ENCODE measurements at places on chromosomes 3 and 15.
A peak's percentile ranks its signal among the peaks of the same experiment; 100 is the strongest.

DNA sequence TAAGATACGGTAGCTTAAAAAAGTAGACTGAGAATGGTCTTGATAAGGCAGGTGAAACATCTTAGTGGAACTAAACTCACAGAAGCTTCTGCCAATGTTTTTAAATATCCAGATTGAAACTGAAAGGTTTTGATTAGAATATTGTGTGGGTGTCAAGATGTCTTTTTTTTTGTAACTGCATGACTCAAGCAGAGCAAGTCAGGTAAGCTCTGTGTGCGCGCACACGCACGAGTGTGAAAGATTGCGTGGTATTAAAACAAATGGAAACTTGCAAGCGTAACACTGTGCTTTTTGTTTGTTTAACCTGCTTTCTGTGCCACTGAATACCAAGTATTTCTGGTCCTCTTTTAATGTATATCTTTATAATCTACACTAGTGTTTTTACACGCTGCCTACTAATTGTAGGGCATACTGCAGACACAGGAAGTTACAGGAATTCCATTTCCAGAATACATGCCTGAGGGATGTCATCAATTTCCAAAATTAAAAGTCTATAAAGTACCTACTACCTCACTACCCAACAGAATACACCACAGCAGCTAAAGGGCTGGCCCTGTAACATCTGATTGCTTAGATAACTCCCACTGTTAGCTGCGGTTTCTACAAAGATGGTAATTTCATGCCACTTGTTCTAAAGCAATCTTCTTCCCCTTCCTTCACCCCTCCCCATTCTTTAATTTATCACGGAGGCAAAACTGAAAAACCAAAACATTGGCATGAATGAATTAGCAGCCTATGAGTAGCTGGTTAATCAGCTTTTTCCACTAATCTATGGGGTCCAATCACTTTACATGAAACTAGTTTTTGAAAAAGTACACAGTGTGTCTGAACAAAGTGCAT lies 472.8 kb downstream of the SHQ1 start:
- DNase-seq, result no peak

DNA sequence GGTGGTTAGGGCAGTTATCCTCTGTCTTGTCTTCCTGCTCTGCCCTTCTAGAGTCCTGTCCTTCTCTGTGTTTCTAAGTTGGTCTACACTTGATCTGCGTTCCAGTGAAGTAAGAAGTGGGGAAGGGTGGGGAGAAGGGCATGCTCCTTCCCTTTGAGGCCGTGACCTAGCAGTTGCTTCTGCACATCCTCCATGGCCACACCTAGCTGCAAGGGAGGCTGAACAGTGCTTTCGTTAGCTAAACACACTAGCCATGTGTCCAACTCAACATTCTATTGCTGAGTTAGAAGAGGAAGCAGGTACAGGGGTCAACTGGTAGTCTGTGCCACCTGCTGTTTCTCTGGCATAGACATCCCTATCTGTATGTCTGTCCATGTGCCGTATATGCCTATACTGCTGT lies 94.5 kb downstream of the LARS2 start:
- no peak for DNase-seq

DNA sequence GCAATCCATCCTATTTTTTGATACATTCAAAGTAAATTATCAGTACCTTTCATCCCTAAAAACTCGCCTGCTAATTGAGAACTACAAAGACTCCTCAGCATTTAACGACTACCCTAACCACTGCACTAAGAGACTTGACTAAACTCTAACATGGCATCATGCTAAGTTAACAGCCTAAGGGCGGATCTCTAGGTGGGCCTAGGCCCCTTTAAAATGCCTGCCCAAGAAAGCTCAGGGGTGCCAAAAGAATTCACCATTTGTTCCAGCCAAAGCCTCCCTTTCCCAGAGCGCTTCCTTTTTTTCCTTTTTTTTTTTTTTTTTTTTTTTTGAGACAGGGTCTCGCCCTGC lies 568 bp upstream of the NEK4 start:
- no peak for DNase-seq

- no peak for DNase-seq
Observed at GRCh38 chr3:66076861-66077470, 38.2 kb upstream of the MAGI1 start.

DNA sequence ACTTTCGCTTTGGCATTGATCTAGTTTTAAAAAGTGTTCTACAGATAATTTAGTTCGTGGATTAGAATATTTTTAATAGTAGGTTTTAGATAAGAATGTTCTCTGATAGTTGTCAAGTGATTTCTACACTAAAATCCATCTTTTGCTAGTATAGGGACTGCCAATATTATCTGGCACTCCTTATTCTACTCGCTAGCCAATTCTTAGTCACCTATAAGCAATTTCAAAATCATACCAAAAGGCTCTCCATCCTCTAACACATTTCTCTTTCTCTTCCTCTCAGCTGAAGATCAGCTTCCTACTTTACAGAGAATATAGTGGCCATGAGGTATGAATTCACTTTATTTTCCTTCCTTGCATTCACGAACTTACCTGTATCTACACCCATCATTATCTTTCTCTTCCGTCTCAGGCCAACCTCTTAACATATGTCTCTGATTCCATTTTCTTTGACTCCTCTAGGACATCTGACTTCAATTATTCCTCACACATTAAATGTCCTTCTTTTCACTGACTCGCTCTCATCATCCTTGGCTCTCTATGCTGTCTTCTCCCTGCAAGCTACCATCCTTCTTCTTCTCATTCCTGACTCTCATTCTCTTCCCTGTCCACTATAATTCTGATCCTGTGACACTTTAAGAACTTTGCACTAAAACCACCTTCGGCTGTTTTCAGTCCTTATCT lies 35.5 kb downstream of the C3orf80 start:
- DNase-seq, result no peak

DNA sequence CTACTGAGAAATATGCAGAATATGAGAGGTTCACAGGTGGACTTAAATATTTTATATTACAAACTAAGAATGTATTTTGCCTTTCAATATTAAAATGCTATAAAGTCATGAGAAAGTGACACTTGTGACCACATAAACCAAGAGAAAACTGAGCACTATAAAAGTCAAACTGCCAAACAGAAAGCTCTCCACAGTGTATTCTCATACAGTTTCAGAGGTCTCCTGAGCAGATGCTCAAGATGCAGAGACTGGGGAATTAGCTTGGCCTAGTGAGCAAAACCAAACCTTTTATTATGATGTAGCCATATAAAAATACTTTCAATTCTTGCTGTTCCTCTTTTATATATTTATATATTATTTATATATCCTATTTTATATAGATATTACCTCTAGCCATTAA lies 227.8 kb downstream of the TBC1D5 start:
- DNase-seq, result no peak

GRCh38 chr15:98501192-98501591 lies 147.1 kb upstream of the IGF1R start:
- no peak for DNase-seq

GRCh38 chr3:192915304-192915703 lies 2.4 kb downstream of the MB21D2 start:
- DNase-seq, result no peak

- DNase-seq, result no peak
Observed at GRCh38 chr3:58332575-58333188, at the start of gene PXK. TSS of gene PXK (plus strand) at chr3:58332892. CDS start at chr3:58332989, 97 bp downstream.

- no peak for DNase-seq
Observed at GRCh38 chr3:34020726-34021680, 222.6 kb downstream of the PDCD6IP start.

DNA sequence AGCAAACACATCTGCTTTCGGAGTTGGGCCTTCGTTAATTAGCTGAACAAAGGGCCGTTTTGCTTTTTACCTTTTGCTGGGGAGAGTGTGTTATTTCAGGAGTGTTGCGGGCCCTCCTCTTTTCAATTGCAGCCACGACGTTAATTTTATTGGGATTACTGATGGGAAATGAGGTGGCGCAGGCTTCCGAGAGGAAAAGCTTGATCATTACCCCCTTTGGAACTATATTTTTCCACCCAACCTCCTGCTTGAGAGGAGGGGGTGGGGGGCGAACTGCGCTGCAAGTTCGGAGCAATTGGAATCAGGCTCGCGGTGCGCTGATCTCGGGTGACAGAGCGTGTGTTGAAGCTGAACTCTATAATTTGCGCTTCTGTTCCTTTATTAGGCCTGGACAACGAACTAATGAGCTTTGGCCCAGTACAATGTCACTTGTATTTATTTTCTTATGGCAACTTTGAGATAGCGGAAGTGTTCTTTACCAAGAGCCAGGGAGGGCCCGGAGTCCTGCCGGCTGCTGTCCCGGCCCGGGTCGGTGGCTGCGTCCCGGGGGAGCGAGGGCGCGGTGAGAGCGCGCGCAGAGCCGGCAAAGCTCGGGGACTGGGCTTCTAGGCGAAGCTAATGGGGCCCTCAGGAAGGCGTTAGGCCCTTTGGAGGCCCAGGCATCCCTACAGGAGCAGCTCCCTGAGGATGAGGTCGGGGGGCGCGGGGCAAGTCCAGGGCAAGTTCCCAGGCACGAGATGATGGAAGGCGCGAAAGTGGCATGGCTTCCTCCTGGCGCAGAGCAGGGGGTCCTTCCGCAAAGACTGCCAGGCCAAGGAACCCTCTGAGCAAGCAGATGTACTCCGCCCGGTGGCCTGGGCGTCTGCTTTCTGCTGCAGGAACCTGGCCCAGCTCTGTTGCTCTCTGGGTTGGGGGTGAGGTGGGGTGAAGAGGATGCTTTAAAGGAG lies 12.9 kb downstream of the NR2F2 start:
- no peak for DNase-seq

DNA sequence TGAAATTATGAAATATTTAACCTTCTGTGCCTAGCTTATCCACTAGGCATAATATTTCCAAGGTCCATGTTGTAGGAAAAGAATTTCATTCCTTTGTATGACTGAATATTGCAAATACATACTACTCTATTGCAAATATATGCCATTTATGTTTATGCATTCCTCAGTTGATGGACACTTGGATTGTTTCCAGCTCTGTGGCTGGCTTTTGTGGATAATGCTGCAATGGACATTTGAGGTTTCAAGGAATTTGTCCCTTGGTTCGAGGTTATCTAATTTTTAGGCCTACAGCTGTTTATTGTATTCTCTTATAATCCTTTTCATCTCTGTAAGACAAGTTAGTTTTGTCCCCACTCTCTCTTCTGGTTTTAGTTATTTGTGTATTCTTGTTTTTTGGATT lies 7.7 kb upstream of the AADACL2 start:
- DNase-seq, result peak; percentile 55

DNA sequence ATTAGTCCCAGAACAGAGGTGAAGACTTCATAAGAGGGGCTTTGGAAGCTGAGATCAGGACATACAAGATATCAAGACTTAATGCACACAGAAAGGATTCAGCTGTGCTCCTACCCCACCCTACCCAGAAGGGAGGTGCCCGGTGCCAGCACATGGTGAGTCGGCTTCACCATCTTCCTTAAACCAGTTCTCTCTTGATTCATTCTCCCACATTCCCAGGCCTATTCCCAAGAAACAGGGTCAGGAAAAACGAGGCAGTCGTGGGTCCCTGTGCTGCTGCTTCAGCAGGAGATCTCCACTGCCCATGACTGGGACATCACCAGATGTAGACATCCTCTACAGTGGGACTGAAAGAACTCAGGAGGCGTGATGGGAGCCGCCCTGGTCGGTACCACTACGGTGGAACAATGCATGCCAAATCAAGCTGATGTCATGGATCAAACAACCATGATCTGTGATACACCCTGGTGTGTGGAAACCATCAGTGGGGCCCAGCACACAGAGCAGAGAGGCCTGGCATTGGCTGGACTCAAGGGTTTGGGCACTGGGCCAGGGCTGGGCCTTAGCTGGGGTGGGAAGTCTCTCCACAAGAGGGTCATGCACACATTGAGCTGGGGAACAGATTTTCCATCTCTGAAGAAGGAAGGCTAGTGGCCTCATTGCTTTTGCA lies 41.9 kb downstream of the CCDC12 start:
- no peak for DNase-seq

- DNase-seq, result no peak
Observed at GRCh38 chr15:71131601-71132362, 16.5 kb downstream of the THSD4 start.

Measured in non-pigmented ciliary epithelial cell (primary cell).